ENCODE measurements at places on chromosomes 13 and 19.

DNA sequence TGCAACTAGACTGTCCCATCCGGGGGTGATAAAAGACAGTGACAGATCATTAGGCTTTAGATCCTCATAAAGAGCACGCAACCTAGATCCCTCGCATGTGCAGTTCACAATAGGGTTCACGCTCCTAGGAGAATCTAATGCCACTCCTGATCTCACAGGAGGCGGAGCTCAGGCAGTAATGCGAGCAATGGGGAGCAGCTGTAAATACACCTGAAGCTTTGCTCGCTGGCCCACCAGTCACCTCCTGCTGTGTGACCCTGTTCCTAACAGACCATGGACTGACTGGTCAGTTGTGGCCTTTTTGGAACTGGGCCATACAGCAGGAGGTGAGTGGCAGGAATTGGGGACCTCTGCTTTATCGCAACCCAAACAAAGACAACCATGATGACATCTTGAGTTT, 173.2 kb downstream of the DLEU7 start:
- DNase-seq: no peak

DNA sequence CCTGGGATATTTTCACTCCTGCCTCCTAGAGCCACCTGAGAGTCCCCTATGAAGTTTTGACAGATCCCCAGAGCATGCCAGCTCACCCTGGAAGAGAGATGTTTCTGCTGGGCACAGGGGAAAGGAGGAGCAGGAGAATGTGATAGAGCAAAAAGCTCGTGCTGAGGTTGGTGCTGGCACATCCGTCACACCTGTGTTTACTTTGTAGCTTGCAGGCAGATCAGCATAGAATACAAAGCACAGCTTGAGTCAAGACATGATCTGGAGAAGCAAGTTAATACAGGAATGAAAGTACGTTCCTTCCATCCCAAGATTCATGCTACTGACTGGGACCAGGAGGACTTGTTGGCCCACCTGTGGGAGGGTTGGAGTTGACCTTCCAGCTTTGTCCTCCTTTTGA, 46.1 kb downstream of the HSPH1 start:
- no peak for DNase-seq

GRCh38 chr13:110273254-110273653, 33.7 kb downstream of the COL4A1 start:
- no peak for DNase-seq

DNA sequence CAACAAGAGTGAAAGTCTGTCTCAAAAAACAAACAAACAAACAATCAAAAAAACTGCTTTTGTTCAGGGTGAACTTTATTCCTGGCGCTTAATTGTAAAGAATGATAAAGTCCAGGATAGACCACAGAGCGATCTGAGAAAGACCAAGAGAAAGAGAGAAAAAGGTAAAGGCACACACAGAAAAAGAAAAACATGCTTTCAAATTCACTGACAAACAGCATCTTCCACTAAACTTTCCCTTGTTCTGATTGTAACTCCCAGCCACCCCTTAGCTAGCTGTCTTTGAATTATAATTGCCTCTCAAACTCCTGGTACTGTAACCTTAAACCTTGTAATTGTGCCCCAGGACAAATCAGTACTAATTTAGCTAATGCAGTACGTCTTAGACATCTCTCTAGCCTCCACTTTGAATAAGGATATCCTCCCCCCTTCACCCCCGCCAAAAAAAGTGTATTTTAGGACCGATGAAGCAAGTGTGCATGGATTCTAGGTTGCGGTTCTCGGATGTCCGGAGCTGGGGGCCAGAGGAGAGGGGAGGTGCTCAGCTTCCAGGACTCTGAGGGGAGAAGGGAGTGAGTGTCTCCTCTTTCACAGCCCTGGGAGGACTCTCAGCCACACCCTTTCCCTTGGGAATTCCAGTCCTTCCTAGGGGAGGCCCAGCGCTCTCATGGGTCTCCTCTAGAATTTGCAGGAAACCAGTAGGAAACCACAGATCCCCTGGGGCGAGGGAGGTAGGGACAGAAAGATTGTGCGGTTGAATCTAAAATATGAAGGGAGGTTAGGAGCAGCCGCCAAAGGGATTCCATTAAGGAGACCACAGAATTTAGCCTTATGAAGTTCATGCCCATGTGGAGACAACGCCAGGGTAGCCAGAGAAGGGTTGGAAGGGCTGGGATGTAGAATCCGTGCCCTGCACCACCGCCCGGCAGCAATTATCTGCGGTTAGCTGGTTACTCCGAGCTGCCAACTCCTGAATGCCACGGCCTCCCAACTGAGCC, 19.7 kb downstream of the ZNF536 start:
- no peak for DNase-seq

DNA sequence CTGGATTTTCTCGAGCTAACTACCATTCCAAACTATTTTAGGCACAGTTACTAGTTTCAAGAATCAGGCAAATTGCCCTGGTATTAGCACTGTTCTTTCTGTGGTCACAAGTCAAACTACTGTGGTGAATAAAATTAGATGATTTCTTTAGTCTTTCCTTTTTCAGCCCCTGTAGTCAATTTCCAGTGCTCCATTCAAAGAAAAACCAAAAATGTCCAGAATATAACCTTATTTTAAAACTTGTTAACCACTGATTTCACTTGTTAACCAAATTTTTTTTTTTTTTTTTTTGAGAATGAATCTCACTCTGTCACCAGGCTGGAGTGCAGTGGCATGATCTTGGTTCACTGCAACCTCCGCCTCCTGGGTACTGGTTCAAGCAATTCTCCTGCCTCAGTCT, 50.6 kb upstream of the USPL1 start:
- no peak for DNase-seq

DNA sequence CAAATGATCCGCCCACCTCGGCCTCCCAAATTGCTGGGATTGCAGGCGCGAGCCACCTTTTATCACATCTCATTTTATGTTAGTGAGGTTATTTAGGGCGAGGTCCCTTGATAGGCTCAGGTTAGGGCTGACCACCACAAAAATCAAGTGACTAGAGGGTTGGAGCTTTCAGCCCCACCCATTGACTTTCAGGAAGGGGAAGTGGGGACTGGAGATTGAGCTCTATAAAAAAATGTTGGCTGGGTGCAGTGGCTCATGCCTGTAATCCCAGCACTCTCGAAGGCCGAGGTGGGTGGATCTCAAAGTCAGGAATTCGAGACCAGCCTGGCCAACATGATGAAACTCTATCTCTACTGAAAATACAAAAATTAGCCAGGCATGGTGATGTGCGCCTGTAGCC, 20.1 kb downstream of the FPR3 start:
- no peak for DNase-seq

GRCh38 chr19:5652261-5652660, 28.1 kb downstream of the MICOS13 start:
- no peak for DNase-seq

DNA sequence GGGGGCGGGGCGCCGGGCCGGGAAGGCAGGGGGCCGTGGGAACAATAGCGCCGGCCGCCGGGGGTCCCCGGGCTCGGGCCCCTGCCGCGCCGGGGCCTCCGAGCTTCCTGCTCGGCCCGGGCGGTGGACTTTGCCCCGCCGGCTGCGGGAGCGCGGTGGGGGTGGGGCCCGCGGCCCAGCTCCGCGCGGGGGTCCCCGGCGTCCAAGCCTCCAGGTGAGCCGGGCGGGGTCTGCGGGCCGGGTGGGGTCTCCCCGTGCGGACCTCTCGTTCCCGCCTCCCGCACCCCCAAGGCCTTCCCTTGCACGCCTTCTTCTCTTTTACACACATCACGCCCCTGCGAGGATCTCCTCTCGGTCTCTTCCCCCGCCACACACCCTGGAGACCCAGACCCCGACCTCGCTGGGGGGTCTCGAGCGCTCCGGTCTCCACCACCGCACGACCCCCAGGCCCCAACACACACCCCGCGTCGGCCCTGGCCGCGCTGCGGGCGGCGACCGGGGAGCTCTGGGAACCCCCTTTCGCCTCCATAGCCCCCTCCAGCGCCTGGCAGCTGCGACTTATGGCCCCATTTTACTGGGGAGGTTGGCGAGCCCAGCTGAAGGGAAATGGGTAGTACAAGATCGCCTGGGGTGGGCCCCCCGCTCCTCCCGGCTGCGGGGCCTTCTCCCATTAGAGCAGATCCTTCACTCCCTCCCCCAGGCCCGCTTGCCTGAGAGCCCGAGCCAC, 711 bp downstream of the CAMSAP3 start:
- no peak for DNase-seq

GRCh38 chr13:59342400-59342799, 821.3 kb downstream of the DIAPH3 start:
- DNase-seq: no peak
